ENCODE measurements at places on chromosomes 3 and 15.

DNA sequence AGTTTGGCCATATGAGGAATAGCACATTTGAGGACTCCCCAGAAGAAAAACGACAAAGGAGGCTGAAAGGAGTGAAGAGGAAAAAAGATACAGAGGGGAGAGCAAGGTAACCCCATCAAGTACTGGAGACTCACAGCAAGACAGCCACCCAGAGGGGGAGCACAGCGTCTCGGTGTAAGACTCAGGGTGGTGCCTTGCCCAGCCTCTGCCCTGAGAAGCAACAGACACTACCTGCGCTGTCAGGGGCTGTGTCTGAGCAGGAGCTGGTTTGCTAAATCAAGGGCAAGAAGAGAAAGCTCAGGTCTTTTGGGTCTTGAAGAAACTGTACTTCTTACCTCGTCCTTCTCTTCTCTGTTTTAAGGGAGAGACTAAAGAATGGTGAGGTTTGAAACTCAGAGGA lies 27.9 kb downstream of the FBXO45 start:
- DNase-seq, result no peak

DNA sequence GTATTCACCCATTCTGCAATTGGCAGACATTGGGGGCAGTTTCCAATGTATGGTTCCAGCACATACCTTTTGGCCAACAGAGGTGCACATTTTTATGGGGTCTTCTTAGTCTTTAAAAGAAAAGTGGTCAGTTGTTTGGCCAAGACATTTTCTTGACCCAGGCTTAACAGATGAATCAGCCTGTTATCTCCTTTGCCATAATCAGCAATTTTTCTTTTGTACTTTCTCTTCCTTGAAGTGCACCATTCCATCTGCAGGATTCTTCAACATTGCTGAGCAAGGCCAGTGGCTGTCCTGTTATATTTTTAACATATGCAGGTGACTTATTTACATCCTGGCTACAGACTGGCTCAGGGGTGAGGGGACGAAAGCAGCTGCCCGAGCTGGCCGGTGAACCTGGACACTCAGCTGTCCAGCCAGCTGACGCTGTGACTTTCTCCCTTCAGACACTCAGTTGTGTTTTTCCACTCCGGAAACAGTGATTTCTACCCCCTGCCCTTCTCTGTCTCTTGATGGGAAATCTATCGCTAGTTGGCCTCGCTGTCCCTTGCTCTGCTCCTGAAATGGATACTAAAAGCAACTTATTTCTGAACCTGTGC lies 96.5 kb upstream of the TNFAIP8L3 start:
- no peak for DNase-seq

GRCh38 chr3:144051211-144051610 lies 79.6 kb downstream of the DIPK2A start:
- DNase-seq, result no peak

DNA sequence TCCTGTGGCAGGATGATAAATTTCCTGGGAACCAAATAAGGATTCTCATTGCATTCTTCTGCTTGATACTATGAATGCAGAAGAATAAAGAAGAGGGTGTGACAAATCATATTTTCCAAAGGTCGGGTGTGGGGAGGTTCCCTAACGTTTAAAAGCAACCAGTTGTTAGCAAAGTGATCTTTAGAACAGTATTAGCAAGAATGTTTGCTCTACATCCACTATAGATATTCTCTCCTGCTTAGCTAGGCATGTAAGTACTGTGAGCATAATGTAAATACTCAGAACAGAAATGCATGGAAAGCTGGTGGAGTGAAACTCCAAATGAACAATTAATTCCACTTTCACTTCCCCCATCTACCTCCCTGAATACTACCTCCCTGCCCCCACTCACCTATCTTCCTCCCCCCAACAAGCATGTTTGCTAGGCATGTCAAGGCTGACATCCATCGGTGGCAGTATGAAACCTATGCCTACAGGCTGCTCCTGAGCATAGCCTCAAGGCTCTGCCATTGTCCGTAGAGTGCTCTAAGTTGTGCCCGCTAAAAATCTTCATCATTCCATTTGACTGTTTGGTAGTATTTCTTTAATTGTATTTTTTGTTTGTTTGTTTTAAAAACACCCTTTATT lies 329.7 kb downstream of the TIGIT start:
- DNase-seq, result no peak

- no peak for DNase-seq
These were observed 30.7 kb upstream of the EIF1B start for GRCh38 chr3:40278791-40279190.

DNA sequence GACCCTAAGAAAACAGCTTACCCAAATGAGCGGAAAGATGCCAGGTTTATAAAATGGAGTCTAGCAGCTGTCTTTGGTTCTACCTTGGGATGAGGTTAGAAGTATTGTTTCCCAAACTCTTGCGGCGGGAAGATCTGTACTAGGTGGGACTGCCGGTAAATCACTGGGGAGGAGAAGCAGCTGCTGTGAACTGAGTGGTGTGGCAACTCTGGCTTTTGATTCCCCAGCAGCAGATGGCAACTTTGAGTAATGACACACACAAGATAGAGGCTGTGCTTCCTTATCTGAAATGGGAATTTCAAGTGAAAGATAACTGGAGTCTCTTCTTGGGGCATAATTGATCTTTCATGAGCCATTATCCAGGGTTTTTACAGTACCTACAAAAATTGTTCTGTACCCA lies 184.9 kb downstream of the ATG7 start:
- no peak for DNase-seq

DNA sequence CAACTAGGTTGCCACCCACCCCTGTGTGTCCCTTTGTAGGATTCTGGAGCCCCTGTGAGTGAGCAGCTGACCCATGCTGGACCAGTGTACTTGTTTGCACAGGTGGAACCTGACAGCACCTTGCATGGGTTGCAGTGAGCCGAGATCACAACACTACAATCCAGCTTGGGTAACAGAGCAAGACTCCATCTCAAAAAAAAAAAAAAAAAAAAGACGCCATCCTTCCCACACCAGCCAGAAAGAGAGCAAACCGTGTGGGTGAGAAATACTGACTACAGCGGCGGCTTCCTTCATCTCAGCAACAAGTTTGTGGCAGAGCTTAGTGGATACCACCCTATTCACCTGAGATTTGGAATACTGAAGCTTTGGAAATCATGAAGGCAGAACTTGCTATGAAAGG lies 746 bp upstream of the CD80 start:
- no peak for DNase-seq

DNA sequence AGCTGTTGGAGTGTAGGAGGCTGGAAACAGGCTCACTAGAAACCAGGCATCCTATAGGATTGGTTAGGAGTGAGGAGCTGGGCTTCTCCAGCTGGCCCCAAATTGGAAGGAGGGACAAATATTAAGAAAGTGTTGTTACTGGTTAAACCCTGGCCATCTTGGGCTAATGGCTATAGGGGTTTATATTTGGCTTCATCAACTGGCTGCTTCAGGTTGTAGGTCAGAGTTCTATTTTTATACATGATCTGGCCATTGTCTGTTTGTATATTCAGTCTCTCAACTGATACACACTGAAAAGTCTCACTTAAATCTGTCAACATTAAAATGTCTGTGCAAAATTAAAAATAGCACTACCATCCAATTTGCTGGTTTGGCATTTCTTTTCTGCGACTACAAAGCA lies 70.2 kb upstream of the ARRDC4 start:
- no peak for DNase-seq

- no peak for DNase-seq
These were observed 311.2 kb downstream of the DOCK3 start for GRCh38 chr3:50985893-50986292.

DNA sequence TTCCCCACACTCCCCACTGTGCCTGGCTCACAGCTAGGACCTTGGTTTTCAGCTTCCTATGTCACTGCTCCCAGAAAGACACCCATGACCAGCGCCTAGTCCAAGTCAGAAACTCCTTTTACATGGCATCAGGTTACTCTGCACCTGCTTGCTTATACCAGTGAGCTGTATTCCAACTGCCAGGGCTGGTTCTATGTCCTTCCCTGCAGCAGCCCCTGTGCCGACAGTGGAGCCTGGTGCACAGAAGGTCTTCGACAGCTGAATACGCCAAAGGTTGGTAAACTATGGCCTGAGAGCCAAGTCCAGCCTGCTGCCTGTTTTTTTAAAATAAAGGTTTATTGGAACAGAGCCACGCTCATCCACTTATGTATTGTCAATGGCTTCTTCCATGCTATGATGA lies 102.5 kb downstream of the IQSEC1 start:
- peak; percentile 89 for DNase-seq

- no peak for DNase-seq
These were observed 7.8 kb upstream of the CAMP start for GRCh38 chr3:48215466-48215865.

GRCh38 chr3:67447393-67447792 lies 207.0 kb downstream of the SUCLG2 start:
- no peak for DNase-seq

- no peak for DNase-seq
These were observed 245.1 kb upstream of the TLE3 start for GRCh38 chr15:70342554-70343548.

GRCh38 chr15:31342781-31343626 lies 16.4 kb downstream of the KLF13 start:
- DNase-seq, result no peak

- no peak for DNase-seq
These were observed 36.8 kb downstream of the EHD4 start for GRCh38 chr15:41935566-41936020.

- no peak for DNase-seq
These were observed 10.4 kb downstream of the NR1I2 start for GRCh38 chr3:119792270-119792669.

GRCh38 chr3:65556934-65557577 lies 481.7 kb downstream of the MAGI1 start:
- DNase-seq, result no peak

DNA sequence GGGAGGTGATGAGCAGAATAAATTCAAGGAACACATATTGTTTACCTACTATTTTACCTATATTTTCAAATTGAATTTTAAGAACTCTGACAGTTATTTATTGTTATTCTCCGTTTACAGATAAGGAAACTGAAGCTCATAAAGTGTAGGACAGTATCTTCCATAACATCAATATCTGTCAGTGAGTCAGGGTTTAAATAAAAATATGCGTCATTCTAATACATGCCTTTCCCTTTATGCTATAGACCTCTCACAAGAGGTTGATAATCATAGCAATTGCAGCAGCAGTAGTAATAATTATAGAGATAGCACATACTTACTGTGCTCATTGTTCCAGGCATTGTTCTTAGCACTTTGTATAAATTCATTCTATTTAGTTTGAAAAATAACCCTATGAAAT lies 101.1 kb downstream of the EPHA6 start:
- no peak for DNase-seq

DNA sequence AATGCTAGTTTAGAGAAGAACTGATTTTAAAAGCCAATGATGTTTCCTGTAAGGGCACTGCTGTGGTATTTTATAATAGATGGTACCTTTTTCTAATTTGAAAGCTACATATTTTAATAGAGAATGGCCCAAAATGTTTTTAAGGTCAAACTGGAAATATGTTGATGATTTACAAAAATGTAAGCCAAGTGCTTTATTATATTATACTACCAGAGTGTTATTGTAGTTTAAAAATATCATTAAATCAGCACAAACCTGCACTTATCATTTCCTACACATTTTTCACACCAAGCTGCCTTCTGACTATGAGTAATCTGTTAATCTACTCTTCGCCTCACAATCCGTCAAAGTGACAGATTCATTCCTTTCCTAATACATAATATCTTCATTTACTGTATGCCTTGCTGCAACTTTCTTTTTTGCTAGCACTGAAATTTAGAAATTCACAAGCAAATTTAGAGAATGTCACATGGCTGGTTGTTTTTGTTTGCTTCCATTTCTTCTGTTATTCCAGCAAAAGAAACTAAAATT lies 126.4 kb upstream of the FAM3D start:
- DNase-seq, result no peak

DNA sequence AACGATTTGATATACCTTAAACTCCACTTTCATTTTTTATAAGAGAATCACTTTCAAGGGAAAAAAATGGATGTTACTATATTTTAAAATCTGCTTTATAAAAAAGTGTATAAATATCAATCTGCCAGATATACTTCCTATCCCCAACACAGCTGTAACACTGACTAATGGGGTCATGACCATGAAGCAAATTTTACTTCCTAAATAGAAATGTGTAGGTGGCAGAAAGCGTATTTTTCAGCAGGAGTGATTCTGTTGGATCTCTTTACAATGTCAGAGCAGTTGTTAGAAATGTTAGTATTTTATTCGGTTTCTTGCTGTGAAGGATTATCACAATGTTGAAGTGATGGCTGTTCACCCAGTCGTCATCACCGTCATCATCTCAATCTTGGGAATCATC lies 5.5 kb upstream of the C15orf40 start:
- no peak for DNase-seq

GRCh38 chr3:170999737-171000242 lies 26.7 kb downstream of the SLC2A2 start:
- DNase-seq, result no peak

DNA sequence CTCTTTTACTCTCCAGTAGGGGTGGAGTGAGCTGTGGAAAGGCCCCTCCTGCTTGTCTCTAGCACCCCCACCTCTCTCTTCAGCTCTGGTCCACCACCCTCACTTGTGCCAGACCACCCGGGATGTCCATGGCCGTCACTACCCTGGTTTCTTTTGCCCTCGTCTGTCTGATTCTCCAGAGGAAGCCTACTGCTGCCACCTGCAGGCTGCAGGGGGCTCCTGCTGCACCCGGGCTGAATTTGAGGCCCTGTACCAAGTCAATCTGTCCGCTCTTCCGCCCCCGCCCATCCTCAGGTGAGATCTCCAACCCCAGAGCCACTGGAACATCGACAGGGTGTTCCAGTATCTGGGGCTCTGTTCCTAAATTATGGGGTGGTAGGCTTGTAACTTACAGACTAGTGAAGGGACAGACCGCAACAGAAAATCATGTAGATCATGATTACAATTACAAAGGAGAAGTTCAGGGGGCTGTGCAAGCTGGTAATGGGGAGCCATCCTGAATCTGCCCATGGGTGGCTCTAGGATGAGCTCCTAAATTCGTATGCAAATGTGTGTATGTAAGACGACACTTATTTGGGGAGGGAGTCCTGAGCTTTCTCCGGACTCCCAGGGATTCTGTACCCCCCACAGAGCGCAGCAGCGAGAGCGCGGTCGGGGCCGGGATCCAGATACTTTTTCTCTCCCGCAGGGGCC lies 683 bp upstream of the UNC45A start:
- DNase-seq, result peak; percentile 62
